Erythroblast (primary cell): ENCODE measurements at places on chromosomes 13 and 19.

DNA sequence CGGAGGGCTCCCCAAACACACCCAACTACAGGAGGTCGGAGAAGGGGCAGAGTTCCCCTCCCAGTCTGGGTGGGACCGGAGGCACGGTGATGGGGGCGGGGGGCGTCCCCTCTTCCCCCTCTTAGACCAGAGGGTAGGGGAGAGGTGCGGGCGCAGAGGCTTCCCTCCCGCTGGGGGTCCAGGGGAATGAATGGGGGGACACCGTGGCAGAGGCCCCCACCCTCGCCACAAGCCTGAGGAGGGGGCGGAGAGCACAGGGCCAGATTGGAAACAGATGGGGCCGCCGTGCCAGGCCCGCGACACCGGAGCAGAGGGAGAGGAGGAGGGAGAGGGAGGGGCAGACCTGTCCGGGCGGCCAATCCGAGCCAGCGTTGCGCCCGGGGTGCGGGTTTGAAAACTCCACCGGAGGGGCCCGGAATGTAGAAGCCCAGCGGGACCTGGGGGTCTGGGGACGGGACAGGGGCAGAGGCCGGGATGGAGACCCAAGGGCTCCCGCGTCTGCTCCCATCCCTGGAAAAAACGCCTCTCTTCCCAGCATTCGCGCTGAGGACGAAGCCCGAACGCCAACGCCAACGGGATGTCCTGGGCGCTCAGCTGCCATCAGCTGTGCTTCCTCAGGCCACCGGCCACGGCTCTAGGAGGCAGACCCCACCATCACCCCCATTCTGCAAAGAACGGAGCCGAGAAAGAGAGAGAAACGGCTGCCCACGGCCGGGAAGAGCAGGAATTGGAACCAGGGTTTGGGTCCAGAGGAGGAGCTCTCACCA lies 46.8 kb downstream of the PTPRS start:
- no peak for DNase-seq

DNA sequence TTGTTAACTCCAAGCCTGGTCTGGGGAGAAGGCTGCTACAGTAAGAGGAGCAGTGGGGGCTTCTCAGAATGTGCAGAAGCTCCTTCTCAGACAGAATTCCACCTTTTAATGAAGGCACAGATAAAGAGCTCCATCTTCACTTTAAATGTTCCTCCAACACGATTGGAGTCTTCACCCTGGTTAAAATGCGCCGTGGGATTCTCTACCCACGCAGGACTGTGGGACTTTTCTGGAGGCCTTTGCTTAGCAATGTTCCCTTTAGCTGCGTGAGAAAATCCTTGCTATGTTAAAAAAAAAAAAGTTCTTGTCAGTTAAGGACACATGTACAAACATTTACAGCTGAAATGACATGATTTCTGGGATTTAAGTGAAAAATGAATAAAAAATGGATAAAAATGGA lies 546.3 kb downstream of the MYO16 start:
- DNase-seq: no peak

- no peak for DNase-seq
Measured at GRCh38 chr13:75762076-75762937, 126.2 kb downstream of the LMO7 start.

DNA sequence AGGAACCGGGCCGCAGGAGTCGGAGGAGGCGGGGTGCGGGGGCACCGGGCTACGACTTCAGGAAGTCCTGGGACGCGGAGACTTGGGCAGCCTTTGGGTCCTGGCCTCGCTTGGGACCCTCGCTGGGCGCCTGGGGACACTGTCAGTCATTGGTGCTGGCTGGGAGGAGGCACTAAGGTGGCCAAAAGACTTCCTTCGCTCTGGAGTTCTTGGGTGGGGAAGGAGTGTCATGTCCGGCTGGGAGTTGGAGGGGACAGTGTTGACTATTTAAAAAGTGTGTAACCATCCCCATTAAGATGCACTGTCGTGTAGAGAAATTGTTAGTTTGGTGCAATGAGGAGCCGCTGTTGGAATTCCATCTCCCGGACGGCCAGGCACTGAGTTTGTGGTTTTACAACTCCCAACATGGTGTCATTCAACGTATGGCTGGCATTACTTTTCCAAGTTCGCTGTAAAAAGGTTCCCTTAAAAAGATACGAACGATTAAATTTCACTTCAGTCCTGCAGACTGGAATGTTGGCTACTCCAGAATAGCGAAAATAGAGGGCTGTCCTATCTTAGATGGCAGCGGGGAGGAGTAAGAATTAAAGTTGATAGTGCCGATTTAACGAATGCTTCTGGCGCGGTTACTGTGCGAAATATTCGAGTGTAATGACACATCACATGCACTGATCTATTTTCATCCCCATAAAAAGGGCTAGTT lies 776 bp downstream of the DNAJC3 start:
- peak; percentile 45 for DNase-seq

GRCh38 chr19:345320-345879 lies 804 bp upstream of the MIER2 start:
- no peak for DNase-seq

DNA sequence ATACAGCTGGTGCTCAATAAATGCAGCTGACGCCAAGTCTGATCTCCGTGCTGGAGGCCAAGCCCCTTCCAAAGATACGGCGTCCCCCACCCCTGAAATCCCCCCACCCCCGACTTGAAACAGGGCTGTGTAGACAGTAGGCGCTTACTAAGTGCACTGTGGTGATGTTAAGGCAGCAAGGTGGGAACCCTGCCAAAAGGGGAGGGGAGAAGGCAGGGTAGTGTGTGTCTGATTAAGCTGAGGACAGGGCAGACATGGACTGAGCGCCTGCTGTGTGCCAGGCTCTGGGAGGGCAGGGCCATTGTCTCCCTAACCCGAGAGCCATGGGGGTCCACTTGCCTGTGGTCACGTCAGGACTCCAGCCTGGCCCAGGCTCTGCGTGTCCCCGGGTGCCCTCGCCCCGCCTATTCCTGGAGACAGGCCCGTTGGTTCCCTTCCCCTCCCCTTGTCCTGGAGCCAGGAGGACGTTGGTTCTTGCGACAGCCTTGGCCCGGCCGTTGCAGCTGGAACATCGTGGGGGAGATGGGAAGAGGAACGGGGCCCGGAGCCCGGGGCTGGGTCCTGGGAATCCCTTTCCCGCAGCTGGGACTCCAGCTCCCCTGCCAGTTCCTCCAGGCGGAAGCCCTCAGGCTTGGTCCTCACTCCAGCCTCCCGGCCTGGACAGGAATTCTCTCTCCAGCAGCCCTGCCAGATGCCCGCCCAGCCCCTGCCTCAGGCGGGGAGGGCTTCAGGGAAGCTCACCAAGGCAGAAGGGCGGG lies 1.7 kb upstream of the ELANE start:
- DNase-seq: peak; percentile 58

DNA sequence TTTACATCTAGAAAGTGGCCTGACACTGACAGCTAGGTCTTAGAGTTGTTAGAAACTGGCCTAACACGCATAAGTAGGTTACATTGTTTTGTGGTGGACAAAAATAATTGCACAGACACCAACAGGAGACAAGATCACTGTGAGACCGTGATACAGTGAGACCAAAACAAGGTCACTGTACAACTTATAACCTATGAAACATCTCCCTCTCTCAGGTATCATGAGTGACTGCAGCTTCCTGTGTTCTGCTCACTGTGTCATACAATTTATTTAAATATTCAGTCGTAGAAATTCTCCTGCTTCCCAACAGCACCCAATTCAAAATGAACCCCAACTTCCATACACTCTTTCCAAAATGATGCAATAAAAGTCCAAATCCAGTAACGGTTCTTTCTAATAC lies 2165.2 kb downstream of the PCDH9 start:
- DNase-seq: no peak

DNA sequence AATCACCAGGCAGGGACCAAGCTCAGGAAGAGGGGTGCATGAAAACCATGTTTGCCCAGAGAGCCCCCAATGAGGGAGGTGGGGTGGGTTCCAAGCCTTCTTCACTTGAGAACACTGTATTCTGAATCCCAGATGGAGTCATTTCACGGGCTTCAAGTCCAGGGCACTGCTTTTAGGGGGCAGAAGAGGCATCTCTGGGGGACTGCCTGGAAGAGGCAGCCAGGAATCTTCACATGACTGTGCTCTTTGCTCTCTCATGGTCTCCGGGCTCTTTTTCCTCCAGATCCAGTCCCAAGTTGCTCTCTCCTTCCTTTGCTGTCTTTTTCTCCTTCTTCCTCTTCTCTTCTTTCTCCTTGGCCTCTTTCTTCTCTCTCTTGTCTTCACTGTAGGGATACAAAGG lies 5.7 kb downstream of the SMIM24 start:
- no peak for DNase-seq

DNA sequence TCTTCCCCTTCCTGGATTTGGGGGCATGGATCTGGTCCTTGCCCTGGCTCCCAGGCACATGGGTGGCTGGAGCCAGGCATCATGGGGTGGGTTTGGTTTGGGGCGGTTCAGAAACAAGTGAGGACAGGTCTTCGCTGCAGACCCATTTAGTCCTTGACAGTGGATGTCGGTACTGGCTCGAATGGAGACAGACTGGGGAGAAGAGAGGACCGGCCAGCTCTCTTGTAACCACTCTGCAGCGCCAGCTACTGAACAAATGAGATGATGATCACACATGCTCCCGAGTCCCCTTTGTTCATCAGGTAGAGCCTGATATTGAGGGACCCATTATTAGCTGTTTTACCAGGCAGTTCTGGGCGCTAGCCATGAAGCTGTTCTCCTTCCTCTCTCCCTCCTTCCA lies 64.5 kb downstream of the CHST8 start:
- DNase-seq: no peak

- DNase-seq: no peak
Measured at GRCh38 chr19:5339198-5339949, 1.2 kb downstream of the PTPRS start.

DNA sequence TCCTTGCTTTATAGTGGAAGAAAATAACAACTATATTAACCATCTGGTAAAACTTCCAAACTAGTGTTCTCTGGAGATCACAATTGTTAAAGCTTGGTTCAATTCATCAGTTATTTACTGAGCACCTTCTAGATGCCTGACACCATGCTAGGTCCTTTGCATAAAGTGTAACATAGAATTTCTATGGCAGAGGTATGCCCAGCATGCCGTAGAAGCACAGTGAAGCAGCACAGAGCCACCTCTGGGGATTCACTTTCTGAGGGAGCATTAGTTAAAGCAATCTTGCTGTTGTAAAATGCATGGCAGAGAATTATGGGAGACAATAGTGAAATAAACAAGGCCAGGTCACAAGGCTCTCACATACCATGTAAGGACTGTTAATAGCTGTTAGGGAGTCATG lies 75.2 kb downstream of the LRRC63 start:
- no peak for DNase-seq

GRCh38 chr13:110311443-110312338 lies 4.6 kb downstream of the COL4A2 start:
- DNase-seq: no peak

DNA sequence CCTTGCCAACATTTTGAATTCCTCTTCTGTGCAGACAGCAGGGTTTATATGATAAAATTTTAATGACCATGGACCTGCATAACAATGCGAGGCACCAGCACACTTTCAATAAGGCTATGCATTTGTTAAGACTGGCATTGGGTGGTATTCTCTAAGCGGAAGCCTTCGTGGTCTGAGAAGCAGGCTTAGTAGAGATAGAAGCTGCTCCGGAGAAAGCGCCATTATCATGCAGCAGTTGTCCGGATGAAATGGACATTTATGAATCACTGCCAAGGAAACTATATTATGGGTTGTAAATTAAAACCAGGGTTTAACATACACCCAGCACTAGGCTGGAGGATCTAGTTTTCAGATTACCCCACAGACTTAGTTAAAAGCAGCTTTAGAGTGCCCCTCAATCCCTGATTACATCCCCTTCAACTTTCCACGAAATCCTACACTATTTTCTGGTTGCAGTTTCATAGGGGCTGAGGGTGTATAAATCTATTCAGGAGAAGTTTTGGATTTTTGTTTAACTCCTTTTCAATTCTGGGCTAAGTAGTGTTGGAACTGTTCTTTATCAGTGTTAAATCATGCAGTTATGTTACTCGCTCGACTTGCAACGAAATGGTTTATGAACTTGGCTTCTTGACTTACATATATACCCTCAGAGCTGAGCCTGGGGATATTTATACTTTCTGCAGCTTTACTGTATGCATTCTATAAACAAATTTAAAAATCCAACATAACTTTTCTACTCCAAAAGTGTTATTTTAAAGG lies 193.3 kb downstream of the PCDH9 start:
- no peak for DNase-seq

GRCh38 chr13:80342471-80343371 lies 1.8 kb upstream of the SPRY2 start:
- peak; percentile 80 for DNase-seq

- DNase-seq: peak; percentile 56
Measured at GRCh38 chr19:1028062-1028926, 1.9 kb downstream of the CNN2 start.

DNA sequence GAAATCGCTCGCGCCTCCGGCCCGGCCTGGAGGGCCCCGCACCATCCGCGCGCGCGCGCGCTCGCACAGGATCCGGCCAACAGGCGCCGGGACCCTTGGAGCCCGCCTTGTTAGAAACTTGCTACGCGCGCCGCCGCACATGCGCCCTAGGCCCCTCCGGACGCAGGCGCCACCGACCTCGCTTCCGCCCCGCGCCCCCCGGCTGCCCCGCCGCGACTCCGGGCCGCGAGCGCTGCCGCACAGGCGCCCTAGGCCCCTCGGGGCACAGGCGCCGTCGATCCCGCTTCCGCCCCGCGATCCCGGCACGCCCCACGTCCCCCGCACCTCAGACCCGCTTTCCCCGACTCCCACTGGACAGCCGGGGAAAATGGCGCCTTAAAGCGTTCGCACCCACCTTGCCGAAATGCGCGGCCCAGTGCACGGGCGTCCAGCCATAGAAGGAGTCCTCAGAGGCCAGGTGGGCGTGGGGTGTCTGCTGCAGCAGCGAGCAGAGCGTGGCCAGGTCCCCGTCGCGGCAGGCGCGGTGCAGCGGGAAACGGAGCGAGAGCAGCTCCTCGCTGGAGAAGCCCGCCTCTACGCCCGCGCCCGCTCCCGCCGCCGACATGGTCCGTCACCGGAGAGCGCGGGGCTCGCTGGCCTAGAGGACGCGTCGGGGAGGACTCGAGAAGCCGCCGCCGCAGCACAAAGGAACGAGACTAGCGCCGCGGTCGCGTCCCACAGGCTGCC lies 375 bp downstream of the ANKRD10 start:
- peak; percentile 88 for DNase-seq
